Cerebellar nuclear complex (tissue), 1 donor: ENCODE measurements at places on chromosomes 7 and 10.

DNA sequence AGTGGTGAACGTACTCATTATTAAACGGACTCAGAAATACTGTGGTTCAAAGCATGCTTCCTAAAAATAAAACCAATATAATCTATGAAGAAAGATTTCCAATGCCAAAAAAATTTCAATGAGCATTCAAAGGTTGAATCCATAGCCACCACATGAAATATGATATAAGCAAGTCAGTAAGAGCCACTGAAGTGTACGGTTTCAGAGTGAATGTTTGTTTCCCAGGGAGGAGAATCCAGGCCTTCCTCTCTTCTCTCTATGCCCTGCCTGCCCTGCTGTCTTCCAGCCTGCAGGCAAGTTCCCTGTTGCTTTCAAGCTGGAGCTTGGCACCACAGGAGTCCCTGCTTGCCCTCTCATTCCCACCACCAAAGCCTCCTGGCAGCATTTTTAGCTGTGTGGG lies 1171.6 kb upstream of the C7orf33 start:
- DNase-seq = no peak

- no peak for DNase-seq
These were observed 35.8 kb downstream of the CAMK2B start for GRCh38 chr7:44289341-44290251.

GRCh38 chr10:102863660-102864059 lies 5.6 kb upstream of the AS3MT start:
- DNase-seq = no peak

DNA sequence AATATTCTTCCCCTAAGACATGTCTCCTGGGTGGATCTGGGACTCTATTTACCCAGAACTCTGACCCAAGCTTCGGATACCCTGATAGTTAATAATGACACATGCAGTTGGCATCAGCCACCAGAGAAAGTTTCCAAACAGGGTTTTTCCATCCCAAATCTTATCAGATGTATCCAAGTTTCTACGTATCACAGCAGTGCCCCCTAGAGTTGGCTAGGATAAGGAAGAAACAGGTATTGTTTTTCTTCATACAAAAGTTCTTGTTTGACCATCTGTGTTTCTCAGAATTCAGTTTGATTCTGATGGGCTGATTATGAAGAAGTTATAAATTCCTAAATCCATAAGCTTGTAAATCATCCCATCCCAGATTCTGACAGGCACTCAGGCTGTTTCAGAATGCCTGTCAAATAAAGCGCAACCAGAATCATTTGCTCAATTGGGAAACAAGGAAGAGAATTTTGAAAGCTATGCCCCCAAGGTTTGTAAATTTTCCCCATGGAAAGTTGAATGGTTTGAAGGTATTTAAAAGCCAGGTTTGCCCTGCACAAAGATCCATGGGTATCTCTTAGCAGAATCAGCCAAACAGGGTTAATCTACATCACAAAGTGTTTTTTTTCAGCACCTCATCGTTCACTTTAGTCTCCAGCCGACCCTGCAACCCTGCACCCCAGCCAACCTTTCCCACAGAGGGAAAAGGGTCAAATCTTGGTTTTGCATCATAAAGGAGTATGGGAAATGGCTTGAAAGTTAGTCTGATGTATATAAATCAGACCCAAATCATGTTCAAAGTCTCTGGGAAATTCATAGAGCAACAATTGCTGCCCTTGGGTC lies 47.4 kb downstream of the NRAP start:
- no peak for DNase-seq

DNA sequence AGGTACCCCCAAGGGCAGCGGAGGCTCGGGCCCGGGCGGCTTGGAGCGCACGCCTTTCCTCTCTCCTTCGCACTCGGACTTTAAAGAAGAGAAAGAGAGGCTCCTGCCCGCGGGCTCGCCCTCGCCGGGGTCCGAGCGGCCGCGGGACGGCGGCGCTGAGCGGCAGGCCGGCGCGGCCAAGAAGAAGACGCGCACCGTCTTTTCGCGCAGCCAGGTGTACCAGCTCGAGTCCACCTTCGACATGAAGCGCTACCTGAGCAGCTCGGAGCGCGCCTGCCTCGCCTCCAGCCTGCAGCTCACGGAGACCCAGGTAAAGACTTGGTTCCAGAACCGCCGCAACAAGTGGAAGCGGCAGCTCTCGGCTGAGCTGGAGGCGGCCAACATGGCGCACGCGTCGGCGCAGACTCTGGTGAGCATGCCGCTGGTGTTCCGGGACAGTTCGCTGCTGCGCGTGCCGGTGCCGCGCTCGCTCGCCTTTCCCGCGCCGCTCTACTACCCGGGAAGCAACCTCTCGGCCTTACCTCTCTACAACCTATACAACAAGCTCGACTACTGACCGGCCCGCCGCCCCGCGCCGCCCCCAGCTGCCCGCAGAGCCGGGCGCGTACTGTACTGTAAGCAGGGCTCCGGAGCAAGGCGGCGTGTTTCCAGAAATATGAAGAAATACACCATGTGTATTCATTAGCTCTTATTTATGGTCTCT lies 1.8 kb downstream of the HMX2 start:
- no peak for DNase-seq

- DNase-seq = no peak
These were observed 4.5 kb upstream of the LRMDA start for GRCh38 chr10:75426880-75427279.

DNA sequence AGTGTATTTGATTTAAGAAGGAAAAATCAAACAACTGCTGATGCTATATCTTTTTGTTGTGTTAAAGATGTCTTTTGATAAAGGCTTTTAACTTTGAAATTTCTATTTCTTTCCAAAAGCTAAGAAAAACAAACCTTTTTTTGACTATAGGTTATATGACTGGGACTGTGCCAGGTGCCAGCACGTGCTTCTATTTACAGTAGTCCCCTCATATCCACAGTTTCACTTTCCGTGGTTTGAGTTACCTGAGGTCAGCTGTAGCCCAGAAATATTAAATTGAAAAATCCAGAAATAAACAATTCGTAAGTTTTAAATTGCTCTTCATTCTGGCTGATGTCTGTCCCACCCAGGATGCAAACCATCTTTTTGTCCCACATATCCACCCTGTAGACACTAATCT lies 104.3 kb downstream of the BBS9 start:
- no peak for DNase-seq

DNA sequence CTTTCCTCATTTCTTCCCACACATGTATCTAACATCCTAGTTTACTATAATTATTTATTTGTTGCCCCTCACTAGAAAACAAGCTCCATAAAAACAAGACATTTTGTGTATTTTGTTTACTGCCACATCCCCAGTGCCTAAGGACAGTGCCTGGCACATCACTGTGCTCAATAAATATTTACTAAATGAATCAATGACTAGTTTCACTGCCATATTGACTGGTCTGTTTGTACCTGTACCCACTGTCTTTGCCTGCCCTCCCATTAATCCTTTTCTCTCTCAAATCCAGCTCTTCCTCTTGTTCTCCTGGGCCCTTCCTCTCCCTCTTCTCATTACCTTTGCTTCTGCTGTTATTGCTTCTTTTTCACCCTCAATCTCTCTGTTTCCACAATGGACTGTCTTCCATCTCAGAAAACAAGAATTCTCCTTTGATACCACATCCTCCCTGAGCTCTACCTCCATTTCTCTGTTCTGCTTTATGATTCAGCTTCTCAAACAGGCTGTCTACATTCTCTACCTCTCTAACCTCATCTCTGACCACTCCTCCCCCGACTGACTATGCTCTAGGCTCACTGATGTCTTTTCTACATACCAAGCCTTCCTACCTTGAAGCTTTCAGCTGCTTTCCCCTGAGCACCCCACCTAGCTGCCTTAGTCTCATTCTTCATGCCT lies 8.3 kb upstream of the FAM133B start:
- DNase-seq = no peak

GRCh38 chr10:116151076-116151475 lies 121.9 kb downstream of the GFRA1 start:
- no peak for DNase-seq

- no peak for DNase-seq
These were observed 23.0 kb downstream of the ADGRA1 start for GRCh38 chr10:133110609-133111275.

- no peak for DNase-seq
These were observed 103.8 kb downstream of the CPEB3 start for GRCh38 chr10:92187101-92187500.

- DNase-seq = no peak
These were observed 74.5 kb downstream of the CCDC6 start for GRCh38 chr10:59831658-59832503.

- DNase-seq = no peak
These were observed 240.8 kb downstream of the KIF20B start for GRCh38 chr10:89942217-89942616.

DNA sequence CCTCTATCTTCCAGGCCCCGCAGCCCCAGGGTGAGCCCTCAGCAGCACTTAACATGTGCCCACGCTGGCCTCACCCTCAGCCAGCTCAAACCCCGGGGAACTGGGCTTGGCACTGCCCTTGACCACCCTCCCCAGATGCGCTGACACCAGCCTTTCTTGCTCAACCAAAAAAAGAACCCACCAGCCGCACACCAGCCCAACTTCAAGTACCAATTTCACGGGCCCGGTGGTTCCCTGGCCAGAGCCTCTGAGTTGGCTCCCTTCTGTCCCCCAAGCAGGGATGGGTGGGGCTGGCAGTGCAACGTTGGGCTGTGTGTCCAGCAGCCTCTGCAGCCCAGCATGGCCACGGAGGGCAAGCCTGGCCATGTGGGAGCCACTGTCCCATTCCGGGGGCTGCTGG lies 96.3 kb downstream of the COL13A1 start:
- no peak for DNase-seq

DNA sequence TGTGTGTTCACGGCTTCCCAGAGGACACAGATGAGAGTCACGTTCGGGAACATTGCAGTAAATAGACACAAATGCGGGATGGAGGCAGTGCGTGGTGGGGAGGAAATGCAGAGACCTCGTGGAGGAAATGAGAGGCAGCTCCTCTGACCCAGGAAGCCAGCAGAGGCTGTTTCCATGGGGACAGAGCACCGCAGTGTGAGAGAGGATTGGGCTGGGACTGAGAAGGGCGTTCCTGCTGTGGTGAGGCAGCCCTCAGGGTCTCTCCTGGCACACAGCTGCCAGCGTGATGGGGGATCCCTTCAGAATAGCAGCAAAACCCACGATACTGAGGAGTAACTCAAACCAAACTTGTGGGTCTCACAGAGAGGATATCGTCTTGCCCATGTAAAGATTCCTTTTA lies 21.7 kb upstream of the BHLHA15 start:
- no peak for DNase-seq

GRCh38 chr10:1037098-1037497 lies 11.4 kb upstream of the IDI2 start:
- DNase-seq = no peak

- DNase-seq = no peak
These were observed 32.1 kb downstream of the BAZ1B start for GRCh38 chr7:73489976-73490375.

DNA sequence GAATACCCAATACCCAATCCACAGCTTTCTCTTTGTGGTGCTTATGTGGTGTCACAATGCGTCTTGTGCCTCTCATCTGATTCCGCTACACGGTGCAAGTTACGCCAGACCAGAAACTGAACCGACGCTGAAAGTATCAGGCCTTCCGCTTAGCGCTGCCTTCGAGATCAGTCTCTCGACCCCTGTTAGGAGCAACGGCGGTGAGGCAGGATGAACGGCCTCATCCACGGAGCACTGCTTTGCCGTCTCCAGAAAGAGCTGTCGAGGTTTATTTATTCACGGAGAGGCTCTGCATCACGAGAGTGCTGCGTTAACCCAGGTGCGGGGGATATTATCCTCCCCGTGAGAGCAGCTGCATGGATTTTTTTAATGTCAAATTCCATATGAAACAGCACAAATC lies 464.3 kb downstream of the DNAJB6 start:
- DNase-seq = no peak

- DNase-seq = no peak
These were observed 94.0 kb downstream of the ELMO1 start for GRCh38 chr7:37354656-37355131.

DNA sequence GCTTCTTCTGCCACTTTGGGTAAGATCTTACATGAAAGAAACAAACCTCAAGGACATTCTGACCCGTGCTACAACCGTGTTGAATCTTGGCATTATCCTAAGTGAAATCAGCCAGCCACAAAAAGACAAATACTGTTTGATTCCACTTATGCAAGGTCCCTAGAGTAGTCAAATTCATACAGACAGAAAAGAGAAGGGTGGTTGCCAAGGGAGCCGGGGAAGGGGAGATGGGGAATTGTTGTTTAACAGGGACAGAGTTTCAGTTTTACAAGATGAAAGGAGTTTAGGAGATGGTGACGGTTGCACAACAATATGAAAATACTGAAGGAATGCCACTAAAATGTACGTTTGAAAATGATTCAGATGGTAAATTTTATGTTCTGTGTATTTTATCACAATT lies 12.2 kb upstream of the CLEC2L start:
- no peak for DNase-seq
